Type B pancreatic cell (in vitro differentiated cells): ENCODE measurements at places on chromosomes 3 and 15. TPM values are rescaled to one million over a fixed set of nuclear protein-coding genes. Genes with fewer than 3 reads are reported as not detected.

Gene ZDHHC23
- total RNA-seq, result 8.1 and 8.5 TPM in 2 replicates

Gene RHOV
- total RNA-seq, result 19.3 and 43.3 TPM in 2 replicates

Gene SPG21
- 77.0 and 80.7 TPM in 2 replicates for total RNA-seq

Gene C15orf39
- 44.5 and 70.3 TPM in 2 replicates for total RNA-seq

Gene SLC2A2
- 1.9 and 5.7 TPM in 2 replicates for total RNA-seq

Gene SPSB4
- total RNA-seq, result 4.7 and 23.8 TPM in 2 replicates

Gene AGBL1
- 0.07 TPM in 1 of 2 replicates, not detected in the other for total RNA-seq

Gene SST
- 553 and 667 TPM in 2 replicates for total RNA-seq

Gene CPNE9
- 0.34 and 0.59 TPM in 2 replicates for total RNA-seq

Gene DUOX1
- 5.5 and 11.1 TPM in 2 replicates for total RNA-seq

Gene TFDP2
- 40.5 and 80.9 TPM in 2 replicates for total RNA-seq

Gene AQR
- 38.0 and 38.3 TPM in 2 replicates for total RNA-seq

Gene DLL4
- 2.9 and 5.9 TPM in 2 replicates for total RNA-seq

Gene GRAMD1C
- total RNA-seq, result 7.3 TPM in 2 replicates

Gene TMC3
- 0.07 and 0.10 TPM in 2 replicates for total RNA-seq

Gene TOMM70
- total RNA-seq, result 42.9 and 44.6 TPM in 2 replicates

Gene SLC22A14
- 0.29 TPM in 1 of 2 replicates, not detected in the other for total RNA-seq

Gene SUCNR1
- 0.75 TPM in 1 of 2 replicates, not detected in the other for total RNA-seq

Gene HTR3E
- total RNA-seq, result not detected in 2 replicates

Gene KLHL40
- 0.12 TPM in 1 of 2 replicates, not detected in the other for total RNA-seq

Gene ZNF639
- total RNA-seq, result 24.9 and 33.2 TPM in 2 replicates

Gene PARP9
- 11.1 and 23.0 TPM in 2 replicates for total RNA-seq

Gene TRH
- total RNA-seq, result 0.74 and 5.3 TPM in 2 replicates

Gene GATA2
- 14.1 and 23.9 TPM in 2 replicates for total RNA-seq

Gene KIF7
- 5.5 and 15.5 TPM in 2 replicates for total RNA-seq

Gene CHCHD6
- 9.9 and 17.5 TPM in 2 replicates for total RNA-seq

Gene SGO1
- 8.1 and 18.8 TPM in 2 replicates for total RNA-seq

Gene SH2D7
- total RNA-seq, result not detected in 2 replicates

Gene ARHGAP31
- 4.1 and 17.3 TPM in 2 replicates for total RNA-seq

Gene GASK1A
- total RNA-seq, result 0.36 and 0.89 TPM in 2 replicates

Gene COPS2
- 71.1 and 86.5 TPM in 2 replicates for total RNA-seq

Gene ETV5
- total RNA-seq, result 26.4 and 42.2 TPM in 2 replicates

Gene PLA2G4D
- total RNA-seq, result not detected in 2 replicates

Gene GADL1
- 1.9 and 3.1 TPM in 2 replicates for total RNA-seq

Gene HYAL2
- total RNA-seq, result 46.6 and 52.5 TPM in 2 replicates

Gene TEX55
- not detected in 2 replicates for total RNA-seq

Gene SERPINI2
- 0.70 TPM in 1 of 2 replicates, not detected in the other for total RNA-seq

Gene GREM1
- 2.5 and 56.6 TPM in 2 replicates for total RNA-seq

Gene PROS1
- total RNA-seq, result 1.0 and 7.8 TPM in 2 replicates

Gene GNAT1
- 0.71 TPM in 1 of 2 replicates, not detected in the other for total RNA-seq

Gene CCR5
- total RNA-seq, result 0.12 and 0.22 TPM in 2 replicates

Gene GOLGA8R
- total RNA-seq, result 0.95 and 1.8 TPM in 2 replicates

Gene MUC4
- total RNA-seq, result 1.9 and 2.4 TPM in 2 replicates

Gene ROPN1
- not detected in 2 replicates for total RNA-seq

Gene SHC4
- 2.1 and 4.5 TPM in 2 replicates for total RNA-seq

Gene SPINT1
- total RNA-seq, result 156 and 401 TPM in 2 replicates

Gene EXD1
- total RNA-seq, result not detected in 2 replicates

Gene GPR87
- total RNA-seq, result 5.5 and 28.9 TPM in 2 replicates

Gene TUSC7
- not detected in 2 replicates for total RNA-seq

Gene AP3B2
- 7.3 and 8.0 TPM in 2 replicates for total RNA-seq

Gene RAD51
- total RNA-seq, result 15.7 and 20.5 TPM in 2 replicates

Gene PRSS50
- 1.1 and 1.2 TPM in 2 replicates for total RNA-seq

Gene PLSCR2
- 0.62 TPM in 1 of 2 replicates, not detected in the other for total RNA-seq

Gene NEDD4
- 19.6 and 21.1 TPM in 2 replicates for total RNA-seq

Gene DNAJA4
- 0.10 and 15.0 TPM in 2 replicates for total RNA-seq

Gene GOLGA6L1
- total RNA-seq, result not detected in 2 replicates

Gene SRP14
- 176 and 235 TPM in 2 replicates for total RNA-seq

Gene STXBP5L
- 3.6 and 5.2 TPM in 2 replicates for total RNA-seq

Gene EPB42
- not detected in 2 replicates for total RNA-seq
